IPS DF 6.9 (cell line): ENCODE measurements at places on chromosomes 4 and X.

- no peak for DNase-seq
Measured at GRCh38 chr4:56843421-56843899, 22.0 kb upstream of the SPINK2 start.

GRCh38 chrX:145190801-145191389 lies 56.4 kb upstream of the SPANXN1 start:
- no peak for DNase-seq

- no peak for DNase-seq
Measured at GRCh38 chr4:124868495-124868894, 156.0 kb upstream of the ANKRD50 start.

GRCh38 chr4:3386526-3386925 lies 55.2 kb upstream of the HGFAC start:
- DNase-seq = no peak

DNA sequence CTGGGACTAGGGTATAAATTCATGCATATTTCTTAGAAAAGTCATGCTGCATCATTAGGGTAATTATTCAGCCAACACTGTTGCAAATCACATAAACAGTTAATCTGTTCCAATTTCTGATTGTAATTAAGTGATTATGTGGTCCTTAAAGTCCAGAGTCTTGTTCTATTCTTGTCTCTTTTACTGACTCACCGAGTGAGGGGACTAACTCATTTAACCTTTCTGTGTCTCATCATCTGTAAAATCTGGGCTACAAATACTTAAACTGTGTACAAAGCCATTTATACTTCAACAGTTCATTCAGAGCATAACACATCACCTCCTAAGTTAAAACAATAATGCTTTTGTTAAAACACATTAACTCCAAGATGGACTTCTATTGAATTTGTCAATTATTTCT lies 65.4 kb upstream of the KLHL13 start:
- no peak for DNase-seq

GRCh38 chr4:81366779-81367178 lies 104.9 kb downstream of the RASGEF1B start:
- no peak for DNase-seq

DNA sequence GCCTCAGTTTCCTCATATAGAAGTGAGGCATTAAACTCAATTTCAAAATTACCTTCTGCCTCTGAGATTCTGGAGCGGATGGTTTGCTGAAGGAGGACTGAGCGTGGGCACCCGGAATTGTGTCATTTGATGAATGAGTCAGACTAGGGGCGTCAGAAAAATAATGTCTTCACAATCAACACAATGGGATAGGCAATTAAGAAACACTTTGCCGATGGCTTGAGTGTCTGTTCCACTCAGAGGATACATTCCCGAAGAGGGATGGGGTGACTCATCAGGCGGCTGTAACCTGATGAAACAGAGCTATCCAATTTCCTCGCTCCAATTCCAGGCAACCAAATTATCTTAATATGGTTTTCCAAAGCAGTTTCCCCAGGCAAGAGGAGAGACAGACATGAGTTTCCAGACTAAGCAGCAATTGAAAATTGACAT lies 1.2 kb upstream of the CHRNA9 start:
- no peak for DNase-seq
